ENCODE measurements at places on chromosomes 4 and X.

- DNase-seq: peak; percentile 41
Measured at GRCh38 chrX:154013614-154014360, 5.9 kb downstream of the IRAK1 start.

DNA sequence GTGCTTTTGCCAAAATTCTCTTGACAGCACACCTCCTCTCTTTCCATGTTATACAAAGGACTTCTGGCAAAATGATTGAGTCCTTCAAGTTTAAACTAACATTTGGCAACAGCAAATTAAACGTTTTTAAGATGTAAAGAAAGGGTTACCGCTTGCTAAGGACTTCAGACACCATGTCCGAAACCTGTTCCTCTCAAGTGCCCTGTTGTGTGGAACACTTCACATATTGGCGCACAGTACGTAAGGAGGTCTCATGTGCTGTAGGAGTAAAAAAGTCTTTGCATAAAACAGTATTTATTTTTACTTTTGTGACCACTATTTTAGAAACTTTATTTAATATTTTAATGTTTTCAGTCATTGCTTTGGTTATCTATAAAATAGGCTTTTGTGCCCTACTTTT, 33.7 kb upstream of the HPRT1 start:
- no peak for DNase-seq

- DNase-seq: peak; percentile 90
Measured at GRCh38 chrX:78653118-78653822, 5.9 kb downstream of the RTL3 start.

DNA sequence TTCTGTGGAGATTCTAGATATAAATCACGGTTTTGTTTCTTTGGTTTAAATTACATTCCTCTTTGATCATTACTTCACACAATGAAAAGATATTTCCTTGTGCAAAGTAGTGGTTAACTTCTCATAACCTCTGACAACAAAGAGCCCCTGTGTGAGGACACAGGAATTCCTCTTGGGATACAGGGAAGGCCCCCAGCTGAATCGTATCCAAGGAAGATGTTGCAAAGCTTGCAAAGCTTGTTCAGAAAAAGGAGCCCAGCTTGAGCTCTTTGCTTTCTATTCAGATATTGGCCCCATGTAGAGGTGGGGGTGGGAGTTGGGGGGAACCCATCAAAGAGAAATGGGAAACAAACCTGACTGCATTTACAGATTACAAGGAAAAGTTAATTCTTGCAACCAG, 145.7 kb downstream of the RELL1 start:
- no peak for DNase-seq

- no peak for DNase-seq
Measured at GRCh38 chrX:39487166-39487968, 610.4 kb downstream of the BCOR start.

GRCh38 chrX:138740341-138740740, 28.8 kb upstream of the FGF13 start:
- DNase-seq: no peak

DNA sequence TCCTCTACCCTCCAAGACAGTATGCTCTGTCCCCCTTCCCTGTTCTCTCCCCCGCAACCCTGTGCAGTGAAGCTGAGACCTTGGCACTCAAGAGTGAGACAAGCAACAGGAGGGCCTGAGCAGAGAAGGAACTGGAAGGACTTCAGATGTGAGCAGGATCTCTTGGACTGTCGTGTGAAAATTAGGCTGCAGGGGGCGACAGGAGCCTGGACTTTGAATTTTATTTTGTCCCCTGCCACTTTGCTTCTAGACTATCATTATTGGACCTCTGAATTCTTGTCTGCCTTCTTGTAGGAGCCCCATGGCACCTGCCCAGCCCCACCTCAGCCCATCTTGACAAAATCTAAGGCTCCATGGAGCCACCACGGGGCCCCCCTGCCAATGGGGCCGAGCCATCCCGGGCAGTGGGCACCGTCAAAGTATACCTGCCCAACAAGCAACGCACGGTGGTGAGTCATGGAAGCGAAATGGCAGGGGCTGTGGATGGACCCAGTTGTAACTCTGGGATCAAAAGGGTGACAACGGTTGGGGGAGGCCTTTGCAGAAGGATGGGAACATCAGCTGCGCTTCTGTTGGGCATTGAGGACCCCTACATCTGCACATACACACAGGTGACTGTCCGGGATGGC, 1.7 kb downstream of the ARAF start:
- peak; percentile 44 for DNase-seq

DNA sequence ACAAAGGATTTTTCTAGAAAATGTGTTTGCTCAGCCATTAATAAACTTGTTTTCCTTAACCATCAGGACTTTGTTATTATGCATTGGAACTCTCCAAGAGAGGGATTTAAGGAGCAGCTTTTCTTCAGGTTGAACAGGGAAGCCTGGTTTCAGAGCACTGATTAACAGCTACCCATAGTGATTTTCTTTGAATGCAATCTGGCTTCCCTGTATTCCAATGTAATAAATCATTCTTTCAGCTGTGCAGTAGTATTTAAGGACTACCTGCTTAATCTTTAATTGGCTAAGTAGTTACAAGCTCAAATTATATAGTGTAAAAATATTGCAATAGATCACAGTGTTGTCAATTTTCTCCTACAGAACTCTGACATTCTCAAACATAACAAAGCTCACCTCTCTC, 77.5 kb downstream of the TMEM156 start:
- no peak for DNase-seq

DNA sequence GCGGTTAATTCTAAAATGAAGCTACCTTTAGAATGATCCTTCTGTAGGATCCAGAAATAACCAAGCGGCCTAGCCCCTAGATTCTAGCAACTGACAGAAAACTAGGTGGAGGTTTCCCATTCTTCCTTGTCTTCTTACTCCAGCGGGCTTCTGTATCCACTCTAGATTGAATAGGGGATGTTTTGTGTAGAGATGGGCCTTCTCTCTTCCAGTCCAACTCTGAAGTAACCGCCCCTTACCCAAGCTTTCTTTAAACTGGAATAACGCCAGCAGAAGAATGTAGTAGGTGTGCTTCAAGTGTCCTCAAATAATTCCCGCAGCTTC, 386 bp upstream of the TMEM184C start:
- DNase-seq: no peak

- DNase-seq: no peak
Measured at GRCh38 chrX:36501169-36501702, 506.9 kb upstream of the FAM47C start.

DNA sequence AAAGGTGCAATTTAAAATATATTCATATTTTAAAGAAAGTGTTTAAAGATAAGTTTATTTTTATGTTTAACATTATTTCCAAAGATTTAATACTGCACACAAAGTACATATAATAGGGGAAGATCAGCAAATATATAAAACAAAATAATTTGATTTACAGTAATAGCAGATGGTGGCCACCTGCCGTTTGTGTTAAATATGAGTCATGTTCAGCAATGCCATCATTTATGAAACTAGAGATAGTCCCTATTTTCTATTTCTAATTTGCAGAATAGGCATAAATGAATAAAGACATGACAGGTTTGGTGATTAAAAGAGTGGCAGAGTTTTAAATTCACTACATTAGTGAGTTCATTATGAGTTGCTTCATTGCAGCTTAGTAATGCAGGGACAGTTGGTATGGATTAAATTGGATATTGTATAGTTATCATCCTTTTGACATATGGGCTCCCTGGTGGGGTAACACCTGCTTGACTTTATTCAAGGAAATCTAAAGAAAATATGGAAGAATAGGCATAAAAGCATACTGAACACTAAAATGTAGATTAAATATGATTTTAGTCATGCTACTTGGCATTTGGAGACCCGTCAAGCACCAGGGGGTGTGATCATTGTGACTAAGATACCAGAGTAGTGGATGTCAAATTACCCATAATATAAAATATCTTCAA, 78.8 kb upstream of the BANK1 start:
- DNase-seq: no peak

DNA sequence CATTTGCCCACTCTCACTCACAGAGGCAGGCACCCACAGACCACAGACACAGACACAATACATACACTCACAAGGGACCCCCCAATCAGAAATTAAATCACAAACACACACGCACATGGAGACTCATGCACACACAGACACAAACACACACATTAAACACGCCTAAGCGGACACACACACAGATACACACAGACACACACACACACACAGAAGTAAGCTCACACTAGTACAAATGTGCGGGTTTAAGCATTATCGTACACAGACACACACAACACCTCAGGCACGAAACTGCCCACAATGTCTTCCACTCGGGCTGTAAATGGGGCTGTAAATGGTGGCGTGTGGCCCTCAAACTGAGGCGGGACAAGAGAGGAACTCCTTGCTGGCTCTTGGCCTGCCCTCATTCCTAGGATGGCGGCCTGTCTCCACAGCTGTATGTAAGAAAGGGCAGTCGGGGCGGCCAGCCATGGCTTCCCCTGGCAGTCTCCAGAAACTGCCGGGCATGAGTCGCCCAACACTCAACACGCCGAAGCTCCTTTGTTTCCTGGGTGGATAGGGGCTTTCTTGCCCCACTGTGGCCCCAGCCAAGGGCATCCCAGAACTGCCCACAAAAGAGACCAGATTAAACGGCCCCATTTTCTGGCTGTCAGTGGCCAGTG, 53.9 kb downstream of the NBDY start:
- no peak for DNase-seq

DNA sequence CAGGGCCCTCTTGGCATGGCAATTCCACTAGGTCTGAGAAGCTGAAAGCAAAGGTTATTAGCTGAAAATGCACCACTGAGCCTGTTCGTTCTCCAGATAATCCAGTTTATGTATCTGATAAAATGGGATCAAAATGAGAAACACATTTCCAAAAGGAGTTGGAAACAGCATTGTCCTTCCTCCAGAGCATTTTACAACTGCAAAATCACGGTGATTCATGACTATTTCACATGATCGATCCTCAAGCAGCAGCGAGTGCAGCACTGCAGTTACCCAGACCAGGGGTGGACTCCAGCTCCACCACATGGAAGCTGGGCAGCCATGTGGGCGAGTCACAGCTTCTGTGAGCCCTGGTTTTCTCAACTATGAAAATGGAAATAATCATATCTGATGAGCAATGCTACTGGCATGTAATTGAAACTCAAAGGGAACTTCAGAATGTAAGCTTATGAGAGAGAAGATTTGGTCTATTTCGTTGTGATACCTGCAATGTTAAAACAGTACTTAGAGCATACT, 78.7 kb upstream of the MSX1 start:
- DNase-seq: peak; percentile 83
